Astrocyte of the cerebellum (primary cell): ENCODE measurements at places on chromosomes 13 and 19.

DNA sequence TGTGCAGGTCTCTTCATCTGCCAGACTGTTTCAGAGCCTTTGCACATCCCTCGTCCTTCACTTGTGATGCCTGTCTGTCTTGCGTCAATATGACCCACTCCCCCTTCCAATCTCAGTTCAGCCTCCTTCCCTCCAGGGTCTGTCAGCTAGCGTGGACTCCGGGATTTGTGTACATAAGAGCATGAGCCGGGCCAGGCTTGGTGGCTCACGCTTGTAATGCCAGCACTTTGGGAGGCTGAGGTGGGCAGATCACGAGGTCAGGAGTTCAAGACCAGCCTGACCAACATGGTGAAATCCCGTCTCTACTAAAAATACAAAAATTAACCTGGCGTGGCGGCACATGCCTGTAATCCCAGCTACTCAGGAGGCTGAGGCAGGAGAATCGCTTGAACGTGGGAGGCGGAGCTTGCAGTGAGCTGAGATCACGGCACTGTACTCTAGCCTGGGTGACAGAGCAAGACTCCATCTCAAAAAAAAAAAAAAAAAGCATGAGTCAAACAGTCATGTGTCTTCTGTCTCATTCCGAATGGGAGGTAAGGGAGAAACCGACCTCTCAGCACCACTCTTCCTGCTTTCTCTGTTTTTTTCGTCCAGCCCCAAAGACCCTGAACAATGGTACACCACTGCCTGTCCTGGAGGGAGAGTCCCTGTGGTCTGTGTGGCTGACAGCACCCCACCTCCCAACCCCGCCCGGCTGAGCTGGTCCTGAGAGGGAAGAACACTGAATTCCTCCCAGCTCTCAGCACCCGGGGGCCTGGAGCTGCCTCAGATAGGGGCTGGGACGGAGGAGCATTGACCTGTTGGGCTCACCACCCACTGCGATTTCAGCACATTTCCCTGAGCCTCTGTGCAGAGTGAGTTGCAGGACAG lies 2.4 kb upstream of the SIGLEC9 start:
- no peak for DNase-seq

GRCh38 chr19:46472592-46472991 lies 1.2 kb upstream of the PNMA8A start:
- DNase-seq = no peak

DNA sequence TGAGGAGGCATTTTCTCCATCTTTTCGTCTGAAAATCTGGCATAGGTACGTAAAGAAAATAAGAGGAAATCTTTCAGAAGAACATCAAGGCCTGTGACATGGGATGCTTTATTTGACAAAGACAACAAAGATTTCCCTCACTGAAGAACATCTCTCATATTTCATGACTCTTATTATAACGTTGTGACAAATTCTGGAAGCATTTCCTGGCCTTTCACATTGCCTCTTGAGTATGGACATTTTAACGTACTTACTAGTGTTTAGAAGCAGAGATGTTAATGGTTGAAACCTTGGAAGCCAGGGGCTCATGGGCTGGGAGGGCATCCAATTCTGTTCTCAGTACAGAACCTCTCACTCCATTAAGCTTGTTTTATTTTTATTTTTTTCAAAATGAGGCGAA lies 210.8 kb downstream of the DCT start:
- DNase-seq = no peak

DNA sequence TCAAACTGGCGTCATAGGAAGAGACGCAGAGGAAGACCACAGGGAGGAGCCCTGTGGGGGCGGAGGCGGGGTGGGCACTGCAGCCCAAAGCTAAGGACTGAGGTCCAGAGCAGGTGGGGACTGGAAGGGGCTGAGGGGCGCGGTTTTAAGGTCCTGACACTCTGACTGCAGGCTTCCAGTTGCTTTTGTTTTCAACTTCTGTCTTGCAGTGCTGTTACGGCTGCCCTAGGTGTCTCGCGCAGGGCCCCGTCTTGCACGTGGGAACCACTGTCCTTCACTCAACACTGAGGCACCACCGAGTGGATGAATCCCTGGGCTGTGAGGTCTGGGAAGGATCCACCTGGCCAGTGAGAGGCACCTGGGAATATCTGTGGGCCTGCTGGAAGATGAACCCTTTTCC lies 76.0 kb downstream of the TEX29 start:
- DNase-seq = no peak

- no peak for DNase-seq
Observed at GRCh38 chr13:46682707-46683106, 114.3 kb downstream of the ESD start.

- no peak for DNase-seq
Observed at GRCh38 chr19:46834121-46834520, 16.5 kb downstream of the AP2S1 start.

GRCh38 chr19:1503089-1503924 lies 9.5 kb downstream of the ADAMTSL5 start:
- no peak for DNase-seq

DNA sequence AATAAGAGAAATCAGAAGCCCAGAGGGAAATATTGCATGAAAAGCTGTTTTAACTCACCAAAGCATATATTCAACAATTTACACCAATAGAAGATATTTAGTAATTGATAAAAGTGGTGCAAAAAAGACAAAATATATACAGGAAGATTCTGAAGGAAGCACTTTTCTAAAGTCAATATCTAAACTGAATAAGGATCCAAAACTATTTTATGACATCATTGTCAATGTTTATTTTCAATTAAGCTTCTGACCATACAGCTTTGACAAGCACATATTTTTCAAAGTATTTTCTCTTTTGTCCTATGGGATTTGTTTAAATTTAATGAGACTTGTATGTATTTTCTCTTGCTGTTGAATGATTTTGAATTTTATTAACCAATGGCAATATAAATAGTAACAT lies 1716.1 kb downstream of the OLFM4 start:
- no peak for DNase-seq

- no peak for DNase-seq
Observed at GRCh38 chr19:12641456-12641855, 25.1 kb downstream of the MAN2B1 start.

DNA sequence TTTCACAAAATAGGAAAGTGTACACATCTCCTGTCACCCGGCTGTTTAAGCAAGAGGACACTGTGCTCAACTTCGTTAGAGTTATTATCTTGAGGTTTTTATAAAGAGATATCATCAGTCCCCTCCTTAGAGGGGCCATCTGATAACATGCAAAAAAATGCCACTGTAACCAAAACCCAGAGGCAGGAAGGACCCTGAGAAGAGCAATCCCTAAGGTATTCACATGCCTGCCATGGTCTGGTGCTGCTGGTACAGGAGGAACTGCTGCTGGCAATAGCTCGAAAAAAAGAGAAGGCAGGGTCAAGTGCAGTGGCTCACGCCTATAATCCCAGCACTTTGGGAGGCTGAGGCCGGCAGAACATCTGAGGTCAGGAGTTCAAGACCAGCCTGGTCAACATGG lies 12.8 kb upstream of the CEACAM3 start:
- no peak for DNase-seq

- no peak for DNase-seq
Observed at GRCh38 chr19:10352764-10353671, 13.6 kb upstream of the ICAM3 start.
